Activated T-helper 2 cell treated with anti-CD3 and anti-CD28 coated beads, Interferon-gamma antibody, Interleukin-2, Interleukin-4, amounts not matched to agents 10 μg/mL and 5 μg/mL and 100 μg/mL, durations not matched to agents 14 hours and 24 hours and 36 hours (primary cell): ENCODE measurements at places on chromosomes 12 and 14.

DNA sequence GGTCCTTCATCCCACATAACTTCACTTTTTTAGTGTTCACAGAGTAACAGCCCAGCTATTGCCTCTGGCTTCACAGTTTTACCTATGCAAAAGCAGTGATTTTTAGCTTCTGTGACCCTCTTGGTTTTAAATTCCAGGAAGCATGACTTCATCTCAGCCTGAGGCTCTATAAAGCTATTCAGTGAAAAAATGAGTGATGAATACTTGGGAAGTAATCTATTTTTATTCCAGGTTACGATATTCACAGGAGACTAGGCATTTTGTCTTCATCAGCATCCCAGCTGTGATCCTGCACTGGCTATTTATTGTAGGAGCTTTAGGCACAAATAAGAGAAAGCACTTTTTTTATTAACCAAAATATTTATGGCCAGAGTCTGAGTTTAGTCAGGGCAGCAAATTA is 164.8 kb downstream of the SNAPC1 start:
- H3K36me3 ChIP-seq, result no peaks in the 10 kb centered on the region
- no peak for DNase-seq
- H3K4me3 ChIP-seq, result no peak overlapping the region
- no peak overlapping the region for H3K27ac ChIP-seq

DNA sequence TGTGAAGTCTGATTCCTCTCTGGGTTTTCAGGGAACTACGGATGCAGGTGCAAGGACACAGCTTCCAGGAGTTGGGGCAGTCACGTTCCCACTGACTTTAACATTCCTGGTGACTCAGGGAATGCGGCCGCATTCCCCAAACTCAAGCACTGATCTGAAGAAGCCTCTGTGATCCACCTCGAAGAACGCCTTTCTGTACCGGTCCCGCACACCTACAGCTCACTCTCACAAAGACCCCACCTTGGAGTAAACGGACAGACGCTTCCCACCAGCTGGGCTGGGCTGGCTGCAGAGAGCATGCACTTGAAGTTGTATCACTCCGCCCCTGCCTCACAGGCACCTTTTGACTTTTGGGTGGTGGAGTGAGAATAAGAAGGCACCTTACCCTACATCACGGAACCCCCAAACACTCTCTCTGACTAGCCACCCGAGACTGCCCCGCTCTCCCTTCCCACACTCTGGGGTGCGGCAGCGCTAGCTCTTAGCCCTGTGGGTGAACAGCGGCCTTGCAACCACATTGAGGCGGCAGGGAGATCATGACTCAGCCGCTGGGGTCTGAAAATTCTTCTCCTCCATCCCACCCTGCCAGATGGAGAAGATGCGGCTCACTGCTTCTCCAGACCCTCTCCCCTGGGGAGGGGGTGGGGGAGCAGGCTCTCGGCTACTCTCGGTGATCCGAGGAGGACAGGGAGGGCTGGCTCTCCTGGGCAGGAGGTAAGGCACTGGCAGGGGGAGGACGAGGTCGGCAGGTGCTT is 23.7 kb upstream of the HDAC7 start:
- DNase-seq, result no peak
- no peak overlapping the region for H3K4me3 ChIP-seq
- peaks cover 9% of the 10 kb centered on the region for H3K4me1 ChIP-seq
- no peaks in the 10 kb centered on the region for H3K27me3 ChIP-seq
- H3K27ac ChIP-seq, result no peak overlapping the region

DNA sequence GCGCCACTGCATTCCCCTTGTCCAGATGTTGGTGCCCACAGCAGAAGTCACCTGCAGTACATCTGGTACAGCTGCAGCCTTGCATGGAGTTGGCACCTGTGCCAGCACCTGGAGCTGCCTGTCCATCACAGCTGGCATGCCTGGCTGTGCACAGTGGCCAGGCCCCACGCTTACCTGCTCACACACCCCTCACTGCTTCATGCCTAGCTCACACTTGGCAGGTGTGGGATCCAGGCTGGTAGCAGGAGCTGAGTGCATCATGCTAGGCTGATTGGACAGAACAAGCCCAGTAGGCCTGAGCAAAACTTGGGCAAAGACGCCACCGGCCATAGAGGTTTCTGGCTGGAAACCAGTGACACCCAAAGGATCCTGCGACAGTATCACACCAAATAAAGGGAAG is 402.8 kb downstream of the FOXG1 start:
- H3K4me1 ChIP-seq, result no peaks in the 10 kb centered on the region
- no peak overlapping the region for H3K4me3 ChIP-seq
- H3K36me3 ChIP-seq, result no peaks in the 10 kb centered on the region

GRCh38 chr14:99538275-99538674 is 57.1 kb downstream of the CCNK start:
- H3K4me3 ChIP-seq, result no peak overlapping the region
- no peak for DNase-seq
- H3K36me3 ChIP-seq, result no peaks in the 10 kb centered on the region
- no peaks in the 10 kb centered on the region for H3K4me1 ChIP-seq
- no peak overlapping the region for H3K27ac ChIP-seq
- no peaks in the 10 kb centered on the region for H3K27me3 ChIP-seq

DNA sequence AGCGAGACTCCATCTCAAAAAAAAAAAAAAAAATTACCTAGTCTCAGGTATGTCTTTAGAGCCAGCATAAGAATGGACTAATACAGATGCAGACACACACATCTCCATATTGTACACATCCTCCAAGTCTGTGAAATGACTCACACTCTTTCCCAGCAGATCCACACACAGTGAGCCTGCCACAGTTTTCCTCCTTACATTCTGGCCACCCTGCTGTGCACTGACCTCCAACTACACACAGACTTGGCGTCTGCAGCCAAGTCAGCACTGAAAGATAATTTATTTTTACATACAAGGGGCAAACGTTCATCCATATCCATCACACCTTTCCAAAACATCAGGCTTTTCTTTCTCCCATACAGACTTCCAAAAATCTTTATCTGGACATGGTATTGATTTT is 115.9 kb downstream of the SLC25A21 start:
- no peaks in the 10 kb centered on the region for H3K27me3 ChIP-seq
- H3K36me3 ChIP-seq, result no peaks in the 10 kb centered on the region
- no peak overlapping the region for H3K4me3 ChIP-seq
- no peaks in the 10 kb centered on the region for H3K4me1 ChIP-seq
- no peak for DNase-seq

- H3K27ac ChIP-seq, result peak overlapping the region; percentile 47
- H3K4me1 ChIP-seq, result peaks cover 80% of the 10 kb centered on the region
- DNase-seq, result no peak
- H3K27me3 ChIP-seq, result no peaks in the 10 kb centered on the region
- no peak overlapping the region for H3K4me3 ChIP-seq
Observed at GRCh38 chr12:89238593-89238992, 113.7 kb downstream of the DUSP6 start.

DNA sequence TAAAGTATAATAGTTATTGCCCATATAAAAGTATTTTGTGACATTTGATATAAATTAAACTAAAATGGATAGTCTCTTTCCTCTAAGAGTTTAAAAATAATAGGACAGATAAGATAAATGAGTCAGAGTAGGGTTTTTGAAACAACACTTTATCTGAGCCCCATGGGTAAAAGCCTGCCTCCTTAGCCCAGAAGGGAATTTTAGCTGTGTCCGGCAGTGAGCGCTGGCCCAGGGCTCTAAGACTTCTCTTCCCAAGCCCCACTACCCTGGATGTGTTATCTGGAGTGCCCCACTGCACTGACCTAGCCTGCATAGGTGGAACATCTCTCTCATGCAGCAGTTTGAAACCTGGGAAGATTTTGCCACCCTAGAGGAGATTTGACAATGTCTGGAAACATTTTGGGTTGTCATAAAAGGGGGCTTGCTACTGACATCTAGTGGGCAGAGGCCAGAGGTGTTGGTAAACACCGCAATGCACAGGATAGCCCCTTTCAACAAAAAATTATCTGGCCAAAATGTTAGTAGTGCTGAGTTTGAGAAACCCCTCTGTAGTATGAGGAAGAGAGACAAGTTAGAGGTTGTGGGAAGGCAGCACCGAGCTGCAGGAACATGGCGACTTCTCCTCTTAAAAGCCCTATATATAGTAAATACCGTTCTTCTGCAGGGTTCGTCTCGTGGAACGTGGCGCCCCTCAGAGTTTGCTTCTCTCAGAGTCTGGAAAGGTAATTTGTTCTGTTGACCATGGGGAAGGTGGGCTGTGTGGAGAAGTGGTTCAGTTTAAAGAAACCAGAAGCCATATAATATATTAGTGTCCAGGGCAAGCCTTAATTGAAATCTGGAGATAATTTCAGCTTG is 29.3 kb upstream of the ATF1 start:
- no peak overlapping the region for H3K27ac ChIP-seq
- H3K36me3 ChIP-seq, result peaks cover 54% of the 10 kb centered on the region
- H3K4me1 ChIP-seq, result no peaks in the 10 kb centered on the region
- DNase-seq, result no peak
- H3K27me3 ChIP-seq, result no peaks in the 10 kb centered on the region

GRCh38 chr12:90543374-90543773 is 411.6 kb downstream of the CCER1 start:
- no peaks in the 10 kb centered on the region for H3K27me3 ChIP-seq
- H3K27ac ChIP-seq, result no peak overlapping the region
- no peak for DNase-seq

DNA sequence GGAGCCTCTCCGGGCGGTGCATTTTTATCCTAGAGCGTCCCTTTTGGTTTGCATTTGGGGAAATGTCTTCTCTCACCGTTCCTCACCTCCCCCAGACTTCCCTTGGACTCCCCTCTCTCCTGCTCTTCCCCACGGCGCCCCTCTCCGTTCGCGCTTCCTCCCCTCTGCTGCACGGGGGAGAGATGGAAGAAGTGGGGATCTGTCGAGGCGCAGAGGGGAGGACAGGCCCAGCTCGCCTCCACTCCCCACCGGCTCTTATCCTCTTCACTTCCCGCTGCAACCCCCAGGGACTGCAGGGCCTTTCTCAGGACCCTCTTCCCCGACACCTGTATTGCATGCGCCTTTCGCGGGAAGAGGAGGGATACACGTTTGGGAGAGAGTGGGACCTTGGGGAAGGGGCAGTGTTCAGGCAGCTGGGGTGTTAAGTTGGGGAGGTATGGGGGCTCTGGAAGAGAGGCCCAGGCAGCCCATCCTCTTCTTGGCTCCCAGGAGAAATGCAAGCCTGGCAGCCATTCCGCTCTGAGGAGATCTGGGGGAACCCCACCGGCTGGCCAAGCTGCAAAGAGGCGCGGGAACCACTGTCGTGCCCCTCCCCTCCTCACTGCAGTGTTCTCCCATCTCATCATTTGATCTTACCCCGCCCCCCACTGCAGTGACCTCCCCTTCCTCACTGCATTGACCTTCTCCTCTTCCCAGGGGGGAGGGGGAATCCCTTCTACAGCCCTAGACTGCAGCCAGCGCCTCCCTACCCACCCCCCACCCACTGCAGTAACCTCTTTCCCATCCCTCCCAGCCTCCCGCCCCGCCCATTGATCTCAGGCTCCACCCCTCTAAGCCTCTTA is 788 bp downstream of the ENO2 start:
- H3K27me3 ChIP-seq, result no peaks in the 10 kb centered on the region
- H3K36me3 ChIP-seq, result peaks cover 38% of the 10 kb centered on the region
- peak overlapping the region; percentile 93 for H3K4me3 ChIP-seq
- peaks cover 28% of the 10 kb centered on the region for H3K4me1 ChIP-seq

- peak overlapping the region; percentile 87 for H3K4me3 ChIP-seq
- H3K4me1 ChIP-seq, result peaks cover 26% of the 10 kb centered on the region
- peaks cover 3% of the 10 kb centered on the region for H3K36me3 ChIP-seq
- H3K27ac ChIP-seq, result peak overlapping the region; percentile 97
Observed at GRCh38 chr12:132444957-132445883, 44.7 kb upstream of the FBRSL1 start.

DNA sequence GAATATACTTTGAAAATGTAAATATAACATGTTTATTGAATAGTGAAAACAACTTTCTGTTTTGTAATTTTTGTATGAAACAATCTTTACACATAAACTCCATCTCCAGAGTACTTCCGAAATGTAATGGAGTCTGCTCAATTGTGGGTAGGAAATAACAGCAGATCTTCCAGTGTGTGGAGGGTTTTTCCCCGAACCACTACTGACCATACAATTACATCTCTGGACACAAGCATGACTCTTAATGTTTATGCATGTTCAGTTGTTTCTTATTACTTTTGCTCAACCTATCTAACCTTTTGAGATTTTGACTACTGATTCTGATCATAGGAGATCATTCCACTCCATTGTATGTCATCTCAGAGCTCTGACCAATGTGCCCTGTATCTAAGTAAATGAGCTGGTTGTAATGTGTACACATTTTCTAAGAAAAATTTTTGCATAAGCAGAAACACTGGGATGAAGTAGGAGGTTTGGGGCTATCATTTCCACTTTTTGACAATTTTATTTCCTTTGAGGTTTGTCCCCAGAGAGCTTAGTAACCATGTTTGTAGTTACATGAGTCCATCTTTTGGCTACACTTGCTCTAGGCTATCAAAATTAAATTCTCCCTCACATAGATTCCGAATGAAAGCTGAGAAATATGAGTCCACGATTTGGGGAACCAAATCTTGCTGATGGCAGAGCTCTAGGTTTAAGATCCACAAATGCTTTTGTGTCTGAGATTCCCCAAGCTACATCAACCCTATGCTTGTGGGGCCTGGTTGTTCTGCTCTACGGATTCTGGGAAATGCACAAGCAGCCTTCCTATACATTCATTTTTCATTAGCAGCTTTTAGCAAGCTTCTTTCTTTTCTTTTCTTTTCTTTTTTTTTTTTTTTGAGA is 21.4 kb upstream of the CLEC4D start:
- H3K27ac ChIP-seq, result no peak overlapping the region
- peaks cover 22% of the 10 kb centered on the region for H3K4me1 ChIP-seq
- no peaks in the 10 kb centered on the region for H3K36me3 ChIP-seq
- H3K4me3 ChIP-seq, result no peak overlapping the region
- no peak for DNase-seq

DNA sequence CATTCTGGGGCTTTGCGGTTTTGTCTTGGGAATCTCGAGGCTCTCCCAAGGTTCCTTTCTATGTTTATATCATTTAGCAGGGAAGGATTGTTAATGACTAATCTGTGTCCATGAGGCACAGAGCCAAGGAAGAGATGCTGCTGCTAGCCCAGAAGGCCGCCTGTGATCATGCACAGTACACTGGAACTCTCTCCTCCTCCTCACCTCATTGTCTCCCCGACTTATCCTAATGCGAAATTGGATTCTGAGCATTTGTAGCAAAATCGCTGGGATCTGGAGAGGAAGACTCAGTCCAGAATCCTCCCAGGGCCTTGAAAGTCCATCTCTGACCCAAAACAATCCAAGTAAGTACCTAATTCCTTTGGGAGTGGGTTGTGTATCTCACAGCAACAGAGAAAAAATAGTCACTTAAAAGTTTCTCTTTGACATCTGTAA is at the start of gene NR1H4:
NR1H4 (plus strand) TSS at position 151 of the 435 bp plus-strand sequence. CDS start 19,458 bp downstream, outside the sequence.
- peaks cover 4% of the 10 kb centered on the region for H3K27me3 ChIP-seq
- DNase-seq, result no peak
- H3K4me3 ChIP-seq, result no peak within 1 kb of the TSS
- no peaks in the 10 kb centered on the region for H3K4me1 ChIP-seq
- H3K27ac ChIP-seq, result no peak within 1 kb of the TSS

DNA sequence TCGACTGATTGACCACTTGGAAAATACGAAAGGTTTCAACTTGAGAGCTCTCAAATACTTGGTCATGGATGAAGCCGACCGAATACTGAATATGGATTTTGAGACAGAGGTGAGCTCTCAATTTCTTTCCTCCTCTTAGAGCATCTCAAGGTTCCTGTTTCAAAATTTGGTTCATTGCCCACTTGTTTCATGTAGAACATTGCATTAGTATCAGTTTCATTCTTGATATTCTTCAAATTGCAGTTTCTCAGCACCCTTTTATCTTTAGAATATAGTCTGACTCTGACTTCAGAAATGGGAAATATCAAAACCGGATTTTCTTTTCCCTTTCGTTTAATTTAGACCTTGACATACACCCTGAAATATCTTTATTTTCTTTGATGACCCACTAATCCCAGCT is 8.8 kb downstream of the DDX47 start:
- peaks cover 15% of the 10 kb centered on the region for H3K4me1 ChIP-seq
- H3K36me3 ChIP-seq, result peaks cover 88% of the 10 kb centered on the region
- DNase-seq, result no peak
- no peak overlapping the region for H3K4me3 ChIP-seq
- no peak overlapping the region for H3K27ac ChIP-seq
